ENCODE measurements at places on chromosomes 2 and 18.

GRCh38 chr2:26477126-26477910 lies 606 bp downstream of the OTOF start:
- no peak for DNase-seq

DNA sequence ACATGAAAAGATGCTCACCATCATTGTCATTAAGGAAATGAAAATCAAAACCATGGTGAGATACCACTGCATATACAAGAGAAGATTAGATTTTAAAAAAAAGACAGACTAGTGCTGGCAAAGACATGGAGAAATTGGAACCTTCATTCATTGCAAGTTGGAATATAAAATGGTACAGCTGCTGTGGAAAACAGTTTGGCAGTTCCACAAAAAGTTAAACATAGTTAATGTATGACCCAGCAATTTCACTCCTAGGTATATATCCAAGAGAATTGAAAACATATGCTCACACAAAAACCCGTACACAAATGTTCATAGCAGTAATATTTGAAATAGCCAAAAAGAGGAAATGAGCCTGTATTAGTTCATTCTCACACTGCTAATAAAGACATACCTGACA lies 33.7 kb upstream of the MBOAT2 start:
- DNase-seq: no peak

DNA sequence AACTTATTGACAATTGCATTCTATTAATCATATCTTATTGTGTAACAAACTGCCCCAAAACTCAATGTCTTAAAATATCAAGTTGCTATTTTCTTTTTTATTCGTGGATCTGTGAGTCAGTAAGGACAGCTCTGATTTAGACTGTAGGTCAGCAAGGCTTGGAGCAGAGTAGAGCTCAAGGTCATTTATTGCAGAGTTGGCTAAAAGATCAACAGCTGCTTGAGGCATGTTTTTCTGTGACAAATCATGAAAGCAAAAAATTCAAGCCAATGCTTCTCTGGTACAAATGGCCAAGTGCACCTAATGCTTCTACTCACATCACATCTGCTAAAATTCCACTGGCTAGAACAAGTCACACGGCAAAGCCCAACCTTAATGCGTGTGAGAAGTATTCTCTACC lies 497.7 kb upstream of the LRATD1 start:
- no peak for DNase-seq

- DNase-seq: no peak
Measured at GRCh38 chr2:168254158-168254935, 7.0 kb upstream of the STK39 start.

DNA sequence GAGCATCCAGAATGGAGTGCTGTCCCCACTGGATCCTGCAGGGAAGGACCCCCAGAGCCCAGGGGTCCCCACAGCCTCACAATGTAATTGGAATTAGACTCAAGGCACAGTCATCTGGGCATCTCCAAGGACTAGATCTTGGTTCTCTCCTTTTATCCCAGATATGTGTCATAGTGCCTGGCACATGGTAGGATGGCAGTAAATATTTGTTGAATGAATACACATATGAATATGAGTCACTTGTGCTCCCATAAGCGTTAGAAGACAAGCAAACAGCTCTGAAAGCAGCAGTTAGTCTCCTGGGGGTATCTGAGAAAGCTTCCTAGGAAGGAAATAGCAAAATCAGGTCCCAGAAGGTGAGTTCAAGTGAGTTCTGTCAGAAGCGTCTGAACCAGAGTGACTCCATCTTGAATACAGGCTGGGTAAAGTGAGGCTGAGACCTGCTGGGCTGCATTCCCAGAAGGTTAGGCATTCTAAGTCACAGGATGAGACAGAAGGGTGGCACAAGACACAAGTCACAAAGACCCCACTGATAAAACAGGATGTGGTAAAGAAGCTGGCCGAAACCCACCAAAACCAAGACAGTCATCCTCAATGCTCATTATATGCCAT lies 234.1 kb upstream of the ID2 start:
- no peak for DNase-seq

DNA sequence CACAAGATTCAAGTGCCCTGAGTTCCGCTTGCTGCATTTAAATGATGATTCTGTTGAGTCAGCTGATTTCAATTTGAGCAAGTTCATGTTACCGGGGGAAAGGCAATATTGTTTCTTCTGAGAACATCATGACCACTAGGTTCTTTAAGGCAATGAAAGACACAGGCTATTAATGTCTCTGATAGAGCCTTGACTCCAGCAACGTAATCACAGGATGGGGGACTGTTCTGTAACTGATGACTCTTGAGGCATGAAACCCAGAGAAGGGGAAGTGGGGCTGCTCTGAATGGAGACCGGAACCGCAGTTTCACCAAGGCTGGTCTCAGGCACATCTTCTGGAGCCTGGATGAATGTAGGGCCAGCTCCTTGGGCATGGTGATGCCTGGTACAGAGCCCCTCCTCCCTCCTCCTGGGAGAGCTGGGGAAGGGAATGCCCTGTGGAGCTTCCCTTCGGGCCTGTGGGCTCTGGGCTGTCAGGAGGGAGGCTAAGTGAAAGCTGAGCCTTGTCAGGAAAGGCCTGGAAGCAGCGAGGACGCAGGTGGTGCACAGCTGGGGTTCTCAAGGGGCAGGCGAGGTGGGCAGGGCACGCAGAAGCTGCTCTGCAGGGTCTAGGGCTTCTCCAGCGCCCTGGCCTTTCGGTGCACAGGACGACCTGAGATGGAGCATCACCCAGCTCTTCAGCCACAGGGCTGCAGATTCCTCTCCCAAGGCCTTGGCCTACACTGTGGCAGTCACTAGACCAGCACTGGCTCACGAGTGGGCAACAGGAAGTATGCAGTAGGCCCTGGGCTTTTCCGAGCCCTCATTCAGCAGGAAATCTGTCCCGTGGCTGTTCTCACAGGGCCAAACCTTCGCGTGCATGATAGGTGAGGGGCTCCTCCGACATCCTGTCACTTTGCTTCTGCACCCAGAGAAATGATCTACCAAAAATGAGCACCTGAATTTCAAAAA lies 36.6 kb upstream of the PRLH start:
- DNase-seq: no peak

- DNase-seq: no peak
Measured at GRCh38 chr2:149068225-149068995, 29.9 kb downstream of the LYPD6B start.

GRCh38 chr2:215878476-215879063 lies 134.8 kb downstream of the MREG start:
- no peak for DNase-seq

DNA sequence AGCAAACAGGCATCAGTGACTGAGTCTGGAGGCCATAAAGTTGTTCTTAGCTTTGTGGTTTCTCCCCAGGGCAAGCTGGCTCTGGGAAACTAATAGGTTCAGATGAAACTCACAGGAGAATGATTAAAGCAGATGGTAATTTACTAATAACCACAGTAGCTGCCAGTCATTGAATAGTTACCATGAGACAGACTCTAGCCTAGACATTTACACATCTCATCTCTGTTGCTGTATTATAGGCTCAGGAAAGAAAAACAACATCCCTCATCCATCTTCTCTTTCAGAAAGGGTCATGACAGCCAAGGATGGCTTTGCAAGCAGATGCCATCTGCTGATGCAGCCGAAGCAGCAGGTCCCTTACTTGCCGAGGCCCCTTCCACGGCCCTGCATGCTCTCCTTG lies 314.0 kb upstream of the ID2 start:
- no peak for DNase-seq

DNA sequence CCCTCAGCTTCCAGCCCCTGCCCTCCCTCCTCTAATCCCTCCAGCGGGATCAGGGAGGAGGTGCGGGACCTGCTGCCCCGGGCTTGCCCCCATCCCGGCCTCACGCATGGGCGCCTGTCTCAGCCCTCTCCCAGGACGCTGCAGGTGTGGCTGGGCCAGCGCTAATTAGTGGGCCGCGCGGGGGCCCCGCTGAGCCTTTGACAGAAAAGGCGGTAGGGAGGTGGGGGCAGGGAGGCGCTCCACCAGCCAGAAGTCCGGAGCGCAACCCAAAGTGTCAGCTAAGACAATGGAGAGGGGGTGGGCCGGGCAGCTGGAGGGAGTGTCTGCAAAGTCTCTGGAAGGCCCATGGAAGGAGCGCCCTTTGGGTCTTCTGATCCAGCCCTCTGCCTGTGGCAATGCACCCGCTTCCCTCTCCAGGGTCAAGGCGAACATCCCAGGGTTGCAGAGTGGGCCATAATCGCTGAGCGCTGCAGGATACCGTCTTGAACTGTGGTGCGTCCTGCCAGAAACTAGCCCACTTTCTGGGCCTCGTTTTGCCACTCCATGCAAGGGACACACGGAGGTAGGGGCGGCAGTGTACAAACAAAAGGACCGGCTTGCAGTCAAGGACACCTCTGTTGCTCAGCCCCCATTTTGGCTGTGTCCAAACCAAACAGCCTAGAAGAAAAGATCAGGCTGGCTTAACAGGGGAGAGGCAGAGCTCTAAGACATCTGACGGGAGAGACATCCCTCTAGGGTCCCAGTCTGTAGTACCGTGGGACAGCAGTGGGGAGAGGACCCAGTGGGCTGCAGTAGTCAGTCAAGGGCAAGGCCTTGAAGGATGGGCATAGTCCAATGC lies 3.5 kb downstream of the ATP6V1B1 start:
- DNase-seq: no peak

DNA sequence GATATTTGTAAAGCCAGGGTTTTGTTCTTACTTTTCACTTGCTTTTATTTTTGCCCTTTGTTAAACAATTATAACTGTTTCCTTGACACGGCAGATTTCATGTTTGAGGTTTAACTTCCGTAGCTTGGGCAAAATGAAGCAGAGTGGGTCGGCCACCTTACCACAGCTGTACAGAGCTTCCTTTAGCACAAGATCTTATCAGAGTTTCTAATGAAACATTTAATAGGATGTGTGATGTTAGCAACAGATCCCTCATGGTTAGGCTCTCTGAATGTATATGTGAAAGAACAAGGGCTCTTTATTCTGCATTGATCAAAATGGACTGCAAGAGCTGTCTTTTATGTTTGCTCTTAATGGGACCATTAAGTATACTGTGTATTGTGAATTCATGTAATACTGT lies 22.3 kb downstream of the RNF125 start:
- DNase-seq: no peak

GRCh38 chr2:106165561-106165960 lies 28.5 kb downstream of the UXS1 start:
- no peak for DNase-seq

DNA sequence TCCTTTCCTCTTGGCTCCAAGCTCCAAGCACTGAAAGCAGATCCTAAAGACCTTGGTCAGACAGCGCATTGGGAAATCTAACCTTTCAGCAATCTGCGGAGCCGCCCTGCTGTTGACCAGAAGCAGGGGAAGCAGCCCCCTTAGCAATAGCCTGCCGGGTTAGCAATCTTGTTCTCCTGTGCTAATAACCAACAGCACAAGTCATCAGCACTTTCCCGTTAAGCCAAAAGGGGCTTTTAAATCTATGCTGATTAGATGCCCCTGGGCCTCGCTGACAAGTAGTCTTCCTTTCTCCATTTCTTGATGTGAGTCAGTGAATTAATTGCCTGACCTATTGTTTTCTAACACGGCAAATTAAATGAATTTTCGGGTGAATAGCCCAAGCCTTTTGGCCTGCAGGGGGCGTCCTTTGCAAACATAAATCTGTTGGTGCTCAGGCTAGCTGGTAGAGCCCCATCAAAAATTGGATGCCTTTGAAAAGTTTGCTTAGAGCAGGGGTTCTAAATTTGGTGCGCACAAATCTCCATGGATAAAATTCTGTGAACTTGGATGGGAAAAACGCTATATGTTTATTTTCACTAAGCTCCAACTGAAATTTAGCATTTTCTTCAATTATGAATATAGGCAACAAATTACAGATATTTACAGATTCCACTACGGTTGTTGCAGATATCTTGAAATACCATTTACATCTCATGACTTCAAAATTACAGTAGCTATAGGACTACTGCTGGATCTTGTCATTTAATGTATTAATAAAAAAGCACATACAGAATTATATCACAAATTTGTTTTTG lies 24.6 kb downstream of the MAIP1 start:
- peak; percentile 15 for DNase-seq

GRCh38 chr2:75003276-75003675 lies 44.8 kb downstream of the POLE4 start:
- no peak for DNase-seq

DNA sequence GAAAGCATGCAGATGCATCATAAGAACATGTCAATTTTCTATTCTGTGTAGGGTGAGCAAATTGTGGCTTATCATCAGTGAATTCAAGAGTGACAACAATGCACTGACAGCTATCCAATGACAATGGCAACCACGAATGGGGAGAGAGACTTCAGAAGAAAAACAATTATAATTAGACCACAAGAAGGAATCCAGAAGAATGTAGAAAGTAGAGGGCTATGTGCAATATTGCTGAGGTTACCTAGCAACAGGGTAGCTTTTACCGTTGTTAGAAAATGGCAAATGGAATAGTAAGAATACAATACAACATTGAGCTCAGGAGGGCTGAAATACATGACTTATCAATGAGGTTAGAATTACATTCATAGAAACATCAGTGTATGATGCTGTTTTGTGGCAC lies 71.1 kb upstream of the SESTD1 start:
- no peak for DNase-seq

GRCh38 chr2:196370381-196370780 lies 199.0 kb upstream of the STK17B start:
- DNase-seq: no peak

DNA sequence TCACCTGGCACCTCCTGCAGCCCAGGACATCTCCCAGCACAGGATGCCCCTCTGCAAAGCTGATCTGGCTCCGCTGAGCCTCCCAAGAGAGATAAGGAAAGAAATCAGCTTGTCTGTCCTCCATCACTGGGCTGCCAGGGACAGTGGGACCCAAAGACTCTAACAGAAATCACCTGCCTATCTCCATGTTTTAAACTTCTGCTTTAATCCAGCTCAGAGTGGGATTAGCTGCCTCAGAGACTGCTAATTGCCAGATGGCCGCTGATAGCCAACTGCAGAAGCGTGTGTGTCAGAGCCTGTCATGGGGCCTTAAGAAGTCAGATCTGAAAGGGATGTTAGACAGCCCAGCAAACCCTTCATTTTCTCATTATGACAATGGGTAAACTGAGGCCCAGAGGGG lies 389.4 kb upstream of the KLHL29 start:
- no peak for DNase-seq

GRCh38 chr2:28610583-28611201 lies 114.8 kb downstream of the PLB1 start:
- DNase-seq: no peak

DNA sequence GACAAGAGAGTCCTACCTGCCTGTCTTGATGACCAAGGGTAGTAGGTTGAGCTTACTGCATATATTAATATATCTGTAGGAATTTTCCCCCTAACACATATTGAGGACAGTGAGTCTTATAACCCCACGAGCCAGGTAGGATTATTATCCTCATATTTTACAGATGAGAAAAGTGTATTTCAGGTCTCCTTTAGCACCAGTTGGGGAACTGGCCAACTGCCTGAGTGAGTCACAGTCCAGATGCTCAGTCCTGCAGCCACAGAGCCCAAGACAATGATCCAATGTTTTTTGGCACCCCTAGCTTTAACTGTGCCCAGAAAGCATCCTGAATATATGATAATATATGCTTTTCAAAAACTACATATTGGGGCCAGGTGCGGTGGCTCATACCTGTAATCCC lies 30.8 kb upstream of the GLS start:
- no peak for DNase-seq
